ENCODE measurements at places on chromosomes 3 and 15.

DNA sequence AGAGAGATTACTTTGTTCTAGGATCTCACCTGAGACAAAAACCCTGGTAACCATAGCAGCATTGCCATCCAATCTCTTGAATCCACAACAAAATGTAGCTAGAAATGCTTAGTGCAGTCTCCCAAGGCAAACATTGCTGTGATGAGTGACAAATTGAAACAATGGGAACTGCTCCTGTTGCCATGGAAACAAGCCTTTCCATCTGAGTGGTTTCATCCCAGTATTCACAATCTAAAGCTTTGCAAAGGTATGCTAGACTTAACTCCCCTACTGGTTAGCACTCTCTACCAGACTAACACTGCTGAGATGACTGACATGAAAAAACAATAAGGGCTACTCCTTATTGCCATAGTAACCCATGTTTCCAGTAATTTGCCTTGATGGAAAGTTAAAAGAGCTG lies 172.6 kb upstream of the CNTN3 start:
- DNase-seq, result no peak

DNA sequence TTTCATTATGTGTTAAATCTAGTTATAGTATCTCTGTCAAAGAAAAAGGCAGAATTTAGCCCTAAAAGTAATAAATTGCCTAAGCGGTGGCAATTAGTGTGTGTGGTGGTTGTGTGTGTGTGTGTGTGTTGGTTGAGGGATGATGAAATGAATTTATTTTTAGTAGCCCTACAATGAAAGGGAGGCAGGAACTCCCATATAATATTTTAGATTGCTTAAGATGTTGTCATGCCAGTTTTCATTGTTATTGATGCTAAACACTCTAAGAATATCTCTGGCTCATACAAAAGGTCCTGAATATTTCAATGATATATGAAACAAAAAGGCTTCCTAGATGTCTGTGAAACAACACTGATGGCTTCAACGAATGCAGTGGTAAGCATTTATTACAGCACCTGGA lies 140.6 kb upstream of the TBC1D5 start:
- DNase-seq, result no peak

GRCh38 chr3:185207931-185208746 lies 45.7 kb downstream of the EHHADH start:
- no peak for DNase-seq

- DNase-seq, result no peak
Observed at GRCh38 chr3:135997554-135998320, 32.2 kb downstream of the PPP2R3A start.

DNA sequence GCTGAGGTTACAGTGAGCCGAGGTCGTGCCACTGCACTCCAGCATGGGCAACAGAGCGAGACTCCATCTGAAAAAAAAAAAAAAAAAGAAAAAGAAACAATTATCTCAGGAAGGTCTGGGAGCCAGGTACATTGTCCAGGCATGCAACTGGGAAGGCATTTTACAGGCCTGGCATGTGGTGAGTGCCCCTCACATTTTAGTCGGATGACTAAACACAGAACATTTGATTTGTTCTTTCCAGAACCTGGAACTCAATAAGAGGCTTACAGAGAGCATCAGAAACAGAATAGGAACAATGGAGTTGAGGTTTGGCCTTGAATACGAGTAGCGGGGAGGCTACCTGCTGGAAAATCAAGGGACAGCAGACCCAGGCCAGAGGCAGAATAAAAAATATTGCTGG lies 33.7 kb upstream of the IGF1R start:
- DNase-seq, result no peak
